ENCODE measurements at places on chromosomes 6 and 20. TPM values are rescaled to one million over a fixed set of nuclear protein-coding genes. Genes with fewer than 3 reads are reported as not detected.

DNA sequence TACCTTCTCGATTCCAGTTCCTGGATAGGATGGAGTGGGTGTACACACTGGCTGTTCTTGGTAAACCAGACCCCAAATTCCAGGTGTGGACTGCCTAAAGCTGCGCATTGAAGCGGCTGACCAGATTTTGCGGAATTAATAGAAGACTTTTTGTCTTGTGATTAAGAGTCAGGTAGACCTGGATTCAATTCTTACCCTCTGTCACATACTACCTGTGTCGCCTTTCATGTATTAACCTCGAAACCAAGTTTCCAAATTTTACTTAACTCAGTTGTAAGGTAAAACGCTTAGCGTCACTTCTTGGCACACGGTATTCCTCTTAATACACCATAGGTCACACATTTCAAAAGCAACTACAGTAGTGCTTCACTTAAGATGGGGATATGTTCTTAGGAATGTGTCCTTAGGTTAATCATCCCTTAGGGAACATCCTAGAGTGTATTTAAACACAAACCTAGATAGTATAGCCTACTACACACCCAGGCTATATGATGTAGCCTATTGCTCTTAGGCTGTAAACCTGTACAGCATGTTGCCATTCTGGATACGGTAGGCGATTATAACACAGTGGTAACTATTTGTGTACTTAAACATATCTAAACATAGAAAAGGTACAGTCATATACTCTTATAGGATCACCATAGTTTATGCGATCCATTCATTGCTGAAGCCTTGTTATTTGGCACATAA lies 733 bp upstream of the GOPC start:
- DNase-seq, result no peak

DNA sequence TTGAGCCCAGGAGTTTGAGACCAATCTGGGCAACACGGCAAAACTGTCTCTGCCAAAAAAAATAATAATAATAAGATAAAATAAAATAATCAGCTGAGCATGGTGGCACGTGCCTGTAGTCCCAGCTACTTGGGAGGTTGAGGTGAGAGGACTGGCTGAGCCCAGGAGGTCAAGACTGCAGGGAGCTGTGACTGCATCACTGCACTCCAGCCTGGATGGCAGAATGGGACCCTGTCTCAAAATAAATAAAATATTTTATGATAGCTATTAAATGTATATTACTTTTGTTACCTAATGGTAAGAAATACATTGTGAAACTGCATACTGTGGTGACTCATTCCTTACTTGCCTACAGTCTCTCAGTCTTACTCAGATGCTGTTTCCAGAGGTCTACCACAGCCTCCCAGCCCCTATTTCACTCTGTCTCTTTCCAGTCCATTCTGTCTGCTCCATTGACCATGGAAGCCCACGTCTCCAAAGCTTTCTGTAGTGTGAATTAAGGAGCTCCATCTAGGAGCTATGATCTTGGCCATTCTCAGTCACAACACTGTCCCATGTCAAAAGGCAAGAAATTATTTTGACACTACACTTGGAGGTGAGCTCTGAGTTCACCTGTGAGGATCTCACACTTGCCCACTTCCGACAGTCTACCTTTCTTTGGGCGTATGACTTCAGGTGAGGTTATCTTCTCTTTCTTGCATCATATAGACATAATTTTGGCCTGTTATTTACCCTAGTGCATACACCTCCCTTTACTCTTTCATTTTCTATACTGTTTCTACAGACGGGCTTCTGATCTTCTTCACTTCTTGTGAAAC lies 22.4 kb upstream of the SNX9 start:
- no peak for DNase-seq

Gene RNF39
- polyA plus RNA-seq, result not detected

Gene TP53TG5
- polyA plus RNA-seq, result 0.08 TPM

- DNase-seq, result no peak
Measured at GRCh38 chr6:137787016-137787415, 80.0 kb upstream of the TNFAIP3 start.

GRCh38 chr6:47047479-47048407 lies 5.6 kb upstream of the ADGRF1 start:
- DNase-seq, result no peak

DNA sequence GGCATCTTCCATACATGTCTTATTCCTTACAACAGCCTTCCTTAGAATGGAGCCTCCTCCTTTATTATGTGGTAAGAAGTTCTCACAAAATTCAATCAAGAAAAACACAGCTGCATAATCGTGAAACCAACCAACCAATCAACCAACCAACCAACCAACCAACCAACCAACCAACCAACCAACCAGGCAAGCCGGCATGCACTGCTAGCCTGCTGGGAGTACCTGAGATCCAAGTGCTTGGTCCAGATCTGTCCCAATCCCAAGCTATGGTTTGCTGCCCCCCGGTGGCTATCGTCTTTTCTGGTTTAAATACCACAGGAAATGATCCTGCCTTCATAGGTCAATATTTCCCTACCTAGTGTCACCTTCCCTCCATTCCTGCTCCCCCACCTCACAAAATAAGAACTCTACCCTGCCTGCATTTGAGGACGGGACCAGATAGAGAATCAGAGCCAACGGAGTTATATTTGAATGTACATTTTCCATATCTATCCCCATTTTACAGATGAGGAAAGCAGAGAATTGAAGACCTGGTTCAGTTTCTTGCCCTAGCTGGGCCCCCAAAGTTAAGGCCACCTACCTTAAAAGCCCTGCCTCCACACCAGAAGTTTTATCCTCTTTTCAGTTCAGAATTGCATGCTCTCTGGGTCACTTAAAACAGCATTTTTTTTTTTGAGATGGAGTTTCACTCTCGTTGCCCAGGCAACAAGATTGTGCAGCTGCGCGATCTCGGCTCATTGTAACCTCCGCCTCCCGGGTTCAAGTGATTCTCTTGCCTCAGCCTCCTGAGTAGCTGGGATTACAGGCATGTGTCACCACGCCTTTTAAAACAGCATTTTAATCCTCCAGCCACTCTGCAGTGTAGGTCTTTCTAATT lies 27.1 kb downstream of the RAB44 start:
- DNase-seq, result peak; percentile 79

DNA sequence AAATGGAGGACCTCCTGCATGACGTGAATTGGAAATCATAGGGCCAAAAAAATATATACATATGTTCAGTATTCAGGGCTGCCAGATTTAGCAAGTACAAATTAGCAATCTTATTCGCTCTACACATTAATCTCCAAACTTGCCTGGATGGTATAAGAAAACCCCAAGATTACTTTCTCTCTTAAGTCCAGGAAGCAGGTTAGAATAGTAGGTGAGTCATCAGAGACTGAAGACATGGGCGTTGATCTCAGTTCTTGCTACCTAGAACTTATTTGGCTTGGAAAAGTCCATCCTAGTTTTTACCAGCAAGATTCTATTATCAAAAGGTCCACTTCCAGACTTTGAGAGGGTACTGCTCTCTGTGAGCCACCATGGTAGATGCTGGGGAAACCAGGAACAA lies 47.4 kb downstream of the GPR63 start:
- no peak for DNase-seq

Gene TBX18
- under 0.01 TPM for polyA plus RNA-seq

Gene C2
- polyA plus RNA-seq, result 17.2 TPM

Gene DLL1
- polyA plus RNA-seq, result 30.3 TPM

DNA sequence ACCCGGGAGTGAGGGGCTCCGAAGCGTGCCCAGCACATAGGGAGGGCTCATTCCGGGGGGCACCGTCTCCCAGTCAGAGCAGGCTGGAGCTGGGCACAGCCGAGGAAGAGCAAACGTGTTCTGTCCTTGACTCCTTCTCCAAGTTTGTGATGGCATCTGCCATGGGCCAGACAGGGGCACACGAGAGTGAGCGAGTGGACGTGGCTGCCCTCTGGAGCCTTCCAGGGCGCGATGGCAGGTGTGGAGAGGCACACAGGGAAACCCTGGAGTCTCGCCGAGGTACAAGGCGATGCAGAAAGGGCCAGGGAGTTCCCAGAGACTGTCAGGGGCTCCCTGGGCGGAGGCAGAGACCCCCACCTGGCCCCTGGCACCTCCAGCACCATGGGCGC lies 9.9 kb upstream of the GATA5 start:
- DNase-seq, result no peak

- DNase-seq, result no peak
Measured at GRCh38 chr6:134523903-134524650, 206.2 kb upstream of the SGK1 start.
